ENCODE measurements at places on chromosomes 2 and 18. TPM values are rescaled to one million over a fixed set of nuclear protein-coding genes. Genes with fewer than 3 reads are reported as not detected.
A peak's percentile ranks its signal among the peaks of the same experiment; 100 is the strongest.

CHST9 gene
- total RNA-seq, result 0.06 TPM

LGALSL gene
- total RNA-seq, result 18.5 TPM

- H3K36me3 ChIP-seq, result no peaks in the 10 kb centered on the region
- no peak overlapping the region for H3K4me3 ChIP-seq
- DNase-seq, result no peak
- no peak overlapping the region for H3K27ac ChIP-seq
Measured at GRCh38 chr2:96342085-96342484, 6.5 kb downstream of the NCAPH start.

- no peaks in the 10 kb centered on the region for H3K4me1 ChIP-seq
- H3K27ac ChIP-seq, result no peak overlapping the region
- H3K36me3 ChIP-seq, result no peaks in the 10 kb centered on the region
- H3K27me3 ChIP-seq, result no peaks in the 10 kb centered on the region
- no peak for DNase-seq
Measured at GRCh38 chr2:196985511-196986183, 59.1 kb upstream of the PGAP1 start.

DNA sequence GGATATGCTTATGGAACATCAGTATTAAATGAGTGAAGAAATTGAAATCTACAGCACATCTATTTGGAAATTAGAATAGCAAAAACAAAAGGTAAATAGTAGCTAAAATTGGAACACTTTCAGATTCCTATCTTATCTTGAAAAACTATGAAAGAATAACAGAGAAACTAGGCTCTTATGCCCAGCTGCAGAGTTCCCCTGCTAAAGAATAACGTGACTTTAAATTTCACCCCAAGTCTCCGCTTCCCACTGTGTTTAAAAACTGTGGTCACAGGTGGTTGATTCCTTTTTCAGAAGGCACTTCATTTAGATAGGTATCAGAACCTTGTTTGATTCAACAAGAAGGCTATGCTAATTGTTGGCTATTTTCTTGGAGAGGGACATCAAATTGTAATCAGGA is 30.1 kb downstream of the ARHGAP28 start:
- no peak for DNase-seq
- H3K4me3 ChIP-seq, result no peak overlapping the region
- no peak overlapping the region for H3K27ac ChIP-seq
- H3K36me3 ChIP-seq, result no peaks in the 10 kb centered on the region
- H3K27me3 ChIP-seq, result no peaks in the 10 kb centered on the region

DNA sequence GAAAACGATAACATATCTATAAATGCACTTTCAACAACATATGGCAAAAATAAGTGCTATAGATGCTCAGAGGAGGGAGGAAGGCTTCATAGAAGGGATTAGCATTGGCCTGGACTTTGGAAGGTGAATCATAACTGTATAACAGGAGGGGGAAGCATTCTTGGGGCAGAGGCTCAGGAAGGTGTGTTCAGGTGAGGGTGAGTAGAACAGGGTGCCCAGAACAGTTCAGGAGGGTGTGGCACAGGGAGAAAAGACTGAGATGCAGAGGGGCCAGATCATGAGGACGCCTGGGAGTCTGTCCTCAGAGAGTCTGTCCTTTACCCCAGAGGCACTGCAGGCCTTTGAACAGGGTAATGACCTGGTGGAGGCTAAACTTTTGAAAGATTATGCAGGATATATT is 29.3 kb upstream of the MEP1B start:
- H3K27me3 ChIP-seq, result no peaks in the 10 kb centered on the region
- H3K36me3 ChIP-seq, result no peaks in the 10 kb centered on the region
- no peak overlapping the region for H3K27ac ChIP-seq
- no peak for DNase-seq
- H3K4me1 ChIP-seq, result no peaks in the 10 kb centered on the region
- H3K4me3 ChIP-seq, result no peak overlapping the region

DNA sequence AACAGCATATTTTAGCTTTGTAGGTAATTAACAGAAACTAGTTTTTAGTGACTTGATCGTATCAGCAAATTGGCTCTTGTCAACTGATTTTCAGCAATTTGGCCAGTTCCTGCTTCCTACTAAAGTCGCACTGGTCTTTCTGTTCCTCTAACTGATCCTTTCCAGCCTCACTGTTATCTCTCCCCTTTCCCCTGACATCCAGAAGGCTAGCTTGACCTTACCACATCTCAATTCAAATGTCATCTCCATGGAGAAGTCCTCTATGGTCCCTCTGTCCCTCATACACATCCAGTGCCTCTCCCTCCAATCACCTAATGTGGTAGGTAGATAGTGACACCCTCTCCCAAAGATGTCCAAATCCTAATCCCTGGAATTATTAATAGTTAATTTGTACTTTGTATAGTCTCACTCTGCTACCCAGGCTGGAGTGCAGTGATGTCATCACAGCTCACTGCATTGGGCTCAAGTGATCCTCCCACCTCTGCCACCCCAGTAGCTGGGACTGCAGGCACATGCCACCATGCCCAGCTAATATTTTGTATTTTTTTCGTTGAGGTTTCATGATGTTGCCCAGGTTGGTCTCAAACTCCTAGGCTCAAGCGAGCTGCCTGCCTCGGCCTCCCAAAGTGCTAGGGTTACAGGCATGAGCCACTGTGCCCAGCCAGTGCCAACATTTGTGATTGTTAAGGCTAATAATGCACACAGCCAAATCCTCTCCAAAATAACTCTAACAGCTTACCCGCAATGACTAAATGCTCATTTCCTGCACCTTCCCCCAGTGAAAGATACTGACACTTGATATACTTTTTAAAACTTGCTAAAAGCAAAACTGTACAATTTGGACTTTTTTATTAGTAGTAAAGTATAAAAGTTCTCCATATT is 16.9 kb downstream of the PSTPIP2 start:
- H3K4me1 ChIP-seq, result peaks cover 3% of the 10 kb centered on the region
- DNase-seq, result no peak
- H3K27ac ChIP-seq, result no peak overlapping the region

GRCh38 chr2:26462511-26463243 is 15.2 kb downstream of the OTOF start:
- DNase-seq, result peak; percentile 82
- H3K27ac ChIP-seq, result no peak overlapping the region

DNA sequence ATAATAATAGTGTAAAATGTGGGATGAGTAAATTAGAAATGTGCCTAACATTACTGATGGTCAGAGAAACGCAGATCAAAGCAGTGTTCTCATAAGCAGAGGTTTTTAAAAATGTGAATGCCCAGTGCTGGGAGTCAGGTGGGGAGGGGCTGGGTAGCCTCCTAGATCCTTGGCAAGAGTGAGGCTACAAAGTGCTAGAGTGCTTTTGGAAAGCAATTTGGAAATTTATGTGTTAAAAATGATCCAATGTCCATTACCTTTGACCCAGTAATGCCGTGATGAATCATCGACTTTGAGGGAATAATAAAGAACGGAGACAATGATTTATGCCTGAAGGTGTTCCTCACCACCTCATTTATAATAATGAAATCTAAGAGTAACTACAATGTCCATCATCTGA is 44.9 kb upstream of the TWIST2 start:
- no peaks in the 10 kb centered on the region for H3K36me3 ChIP-seq
- H3K27me3 ChIP-seq, result no peaks in the 10 kb centered on the region
- no peaks in the 10 kb centered on the region for H3K4me1 ChIP-seq
- DNase-seq, result no peak

- H3K36me3 ChIP-seq, result no peaks in the 10 kb centered on the region
- no peak for DNase-seq
- no peaks in the 10 kb centered on the region for H3K4me1 ChIP-seq
- H3K4me3 ChIP-seq, result no peak overlapping the region
- H3K27ac ChIP-seq, result no peak overlapping the region
- H3K27me3 ChIP-seq, result no peaks in the 10 kb centered on the region
Measured at GRCh38 chr2:225598426-225598825, 198.9 kb downstream of the NYAP2 start.

DNA sequence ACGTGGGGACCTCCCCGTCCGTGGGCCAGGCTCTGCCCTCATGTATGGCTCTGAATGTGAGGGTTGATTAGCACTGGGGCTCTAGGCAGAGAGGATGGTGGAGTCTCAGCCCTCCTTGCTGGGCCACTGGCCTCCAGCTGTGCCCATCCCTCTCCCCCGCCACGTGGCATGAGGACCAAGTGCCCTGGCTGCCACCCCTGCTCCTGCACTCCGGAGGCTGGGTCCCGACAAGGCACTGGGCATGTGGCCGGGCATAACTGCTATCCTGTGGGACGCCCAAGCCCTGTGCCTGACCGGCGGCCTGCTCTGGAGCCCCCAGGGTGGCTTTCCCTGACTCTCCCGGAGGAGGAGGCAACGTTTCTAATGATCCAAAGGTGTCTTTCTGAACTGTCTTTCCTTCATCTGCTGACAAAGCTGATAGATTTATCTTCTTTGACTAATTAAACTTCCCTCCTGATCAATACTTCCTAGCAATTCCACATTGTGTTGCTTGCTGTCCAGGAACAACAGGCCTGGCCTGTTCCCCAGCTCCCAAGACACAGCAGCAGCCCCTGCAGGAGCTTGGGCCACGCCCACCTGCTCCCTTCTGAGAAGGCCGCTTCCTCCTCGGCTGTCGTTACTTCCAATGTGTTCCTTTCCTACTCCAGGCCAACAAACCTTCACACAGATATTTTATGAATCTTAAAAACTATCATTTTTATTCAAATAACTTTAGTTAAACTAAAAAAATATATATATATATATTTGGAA is 132.0 kb downstream of the SNTG2 start:
- no peaks in the 10 kb centered on the region for H3K36me3 ChIP-seq
- H3K4me3 ChIP-seq, result no peak overlapping the region
- no peaks in the 10 kb centered on the region for H3K4me1 ChIP-seq
- no peak overlapping the region for H3K27ac ChIP-seq

- H3K36me3 ChIP-seq, result no peaks in the 10 kb centered on the region
- no peak for DNase-seq
- no peaks in the 10 kb centered on the region for H3K27me3 ChIP-seq
Measured at GRCh38 chr2:6977113-6977741, 60.0 kb downstream of the RNF144A start.

All from aorta (tissue), 5 donors.